Transverse colon (tissue), 4 donors: ENCODE measurements at places on chromosomes 2 and 18. TPM values are rescaled to one million over a fixed set of nuclear protein-coding genes. Genes with fewer than 3 reads are reported as not detected.

- no peak for DNase-seq
Observed at GRCh38 chr2:68317971-68318913, 1.5 kb downstream of the CNRIP1 start.

DNA sequence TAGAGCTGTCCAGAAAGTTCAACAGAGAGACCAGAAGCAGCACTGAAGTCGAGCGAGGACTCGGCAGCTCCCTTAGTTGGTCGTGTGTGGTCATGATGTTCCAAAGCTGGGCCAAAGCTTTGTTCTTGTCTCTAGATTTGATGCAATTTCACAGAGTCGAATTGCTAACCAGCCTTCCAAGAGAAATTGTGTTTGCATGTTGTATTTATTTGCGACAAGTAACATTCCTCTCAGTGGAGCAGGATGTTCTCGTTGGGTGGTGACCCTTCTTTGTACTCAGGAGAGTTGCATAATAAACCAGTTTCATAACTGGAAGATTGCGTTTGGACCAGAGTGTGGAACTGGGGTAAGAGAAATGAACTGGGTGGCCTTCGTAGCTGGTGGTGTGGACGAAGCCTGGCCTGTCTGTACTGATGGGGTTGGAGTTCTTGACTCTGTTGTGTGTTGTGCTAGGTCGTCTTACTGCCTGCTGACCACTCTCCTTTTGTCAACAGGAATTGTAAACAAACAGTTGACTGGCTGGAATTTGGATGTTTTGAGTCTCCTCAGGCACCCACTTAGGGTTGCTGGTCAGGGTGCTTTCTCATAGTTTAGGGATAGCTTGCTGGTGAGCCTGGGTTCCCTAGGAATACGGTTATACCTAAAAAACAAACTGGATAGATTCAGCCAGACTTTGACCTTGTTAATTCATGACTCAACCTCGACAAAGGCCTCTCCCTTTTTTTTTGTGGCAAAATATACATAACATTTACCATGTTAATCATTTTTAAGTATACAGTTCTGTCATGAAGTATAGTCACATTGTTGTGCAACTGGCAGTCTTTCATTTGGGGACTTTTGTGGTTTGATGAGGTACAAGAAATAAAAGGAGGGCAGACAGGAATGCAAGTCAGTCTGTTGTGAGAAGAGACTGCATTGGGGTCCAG, 28.9 kb upstream of the TOGARAM2 start:
- no peak for DNase-seq

DNA sequence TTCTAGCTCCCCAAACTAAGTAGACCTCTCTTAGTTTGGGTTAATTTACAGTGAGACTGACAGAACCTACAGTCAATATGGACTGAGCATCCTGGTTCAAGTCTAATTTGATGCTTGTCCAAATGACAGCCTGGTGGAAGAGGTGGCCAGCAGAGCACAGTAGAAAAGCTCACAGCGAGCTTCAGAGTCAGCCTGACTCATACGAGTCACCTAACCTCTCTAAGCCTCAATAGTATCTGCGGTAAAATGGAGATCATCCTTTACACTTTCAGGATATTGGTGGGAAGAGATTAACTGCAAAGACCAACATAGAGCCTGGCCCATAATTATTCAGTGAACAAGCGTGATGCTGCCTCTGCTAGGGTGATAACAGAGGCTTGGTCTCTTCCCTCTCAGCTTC, 54.5 kb downstream of the DOCK10 start:
- no peak for DNase-seq

DNA sequence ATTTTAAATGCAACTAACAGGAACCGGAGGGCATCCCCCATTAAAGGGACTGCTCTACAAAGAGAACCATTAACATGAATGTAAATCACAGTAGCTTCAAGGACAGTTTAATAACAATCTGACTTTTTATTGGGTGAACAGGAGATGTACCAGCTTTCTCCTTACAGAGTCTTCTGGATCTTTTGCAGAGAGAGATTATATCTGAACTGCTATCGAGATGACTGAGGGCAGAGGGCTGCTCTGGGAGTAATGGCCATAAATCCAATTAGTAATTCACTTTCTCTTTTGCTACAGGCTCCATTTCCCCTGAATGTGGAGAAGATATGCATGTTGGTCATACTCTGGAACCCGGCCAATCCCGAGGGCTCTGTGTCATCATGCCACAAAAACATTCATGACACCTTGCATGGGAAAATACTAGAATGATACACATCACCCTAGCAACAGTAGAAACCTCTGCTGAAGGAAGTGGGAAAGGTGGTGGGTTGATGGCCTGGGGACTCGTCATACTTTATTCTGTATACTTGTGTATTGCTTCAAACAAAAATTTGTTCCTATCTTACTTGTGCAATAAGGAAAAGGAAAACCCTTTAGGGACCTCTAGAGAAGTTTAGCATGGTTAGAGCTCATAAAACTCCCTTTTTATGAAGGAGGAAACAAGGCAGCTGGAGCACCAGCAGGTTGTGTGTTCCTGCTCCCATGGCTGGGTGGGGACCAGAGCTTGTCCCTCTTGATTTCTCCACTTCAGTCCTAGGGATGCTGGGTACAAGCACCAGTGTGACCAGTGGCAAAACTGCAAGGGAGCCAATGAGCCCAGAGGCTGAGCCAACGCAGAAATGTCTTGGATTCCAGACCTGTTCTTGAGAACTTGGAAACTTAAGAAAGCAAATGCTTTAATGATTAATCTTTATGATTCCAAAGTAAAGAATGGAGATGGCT, 26.0 kb downstream of the CTAGE1 start:
- DNase-seq, result peak; percentile 74

- DNase-seq, result peak; percentile 35
Observed at GRCh38 chr18:12911025-12911928, 27.2 kb upstream of the PTPN2 start.

GRCh38 chr2:178845566-178846457, 38.6 kb upstream of the TTN start:
- no peak for DNase-seq

Gene ALPG
- total RNA-seq, result not detected

Gene PSMA8
- not detected for total RNA-seq

Gene CD8A
- total RNA-seq, result 33.3 TPM
